ENCODE measurements at places on chromosomes 5 and 9. TPM values are rescaled to one million over a fixed set of nuclear protein-coding genes. Genes with fewer than 3 reads are reported as not detected.

- no peak for DNase-seq
Measured at GRCh38 chr5:90022002-90022710, 387.4 kb downstream of the CETN3 start.

DNA sequence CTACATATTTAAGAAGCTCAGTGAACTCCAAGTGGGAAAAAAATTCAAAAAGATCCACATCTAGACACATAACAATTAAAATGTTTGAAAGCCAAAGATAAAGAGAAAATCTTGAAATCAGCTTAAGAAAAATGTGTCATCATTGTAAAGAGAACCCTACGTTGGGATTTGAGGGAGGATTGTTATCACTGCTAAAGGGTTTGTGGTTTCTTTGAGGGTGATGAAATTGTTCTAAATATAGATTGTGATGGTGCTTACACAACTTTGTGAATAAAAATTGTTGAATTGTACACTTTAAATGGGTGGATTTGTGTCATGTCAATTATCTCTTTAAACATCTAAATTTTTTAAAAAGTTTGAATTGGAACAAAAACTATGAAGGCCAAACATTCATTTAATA lies 92.2 kb upstream of the ADAMTS19 start:
- DNase-seq: no peak

GRCh38 chr5:120621339-120621738 lies 157.2 kb downstream of the PRR16 start:
- DNase-seq: no peak

DNA sequence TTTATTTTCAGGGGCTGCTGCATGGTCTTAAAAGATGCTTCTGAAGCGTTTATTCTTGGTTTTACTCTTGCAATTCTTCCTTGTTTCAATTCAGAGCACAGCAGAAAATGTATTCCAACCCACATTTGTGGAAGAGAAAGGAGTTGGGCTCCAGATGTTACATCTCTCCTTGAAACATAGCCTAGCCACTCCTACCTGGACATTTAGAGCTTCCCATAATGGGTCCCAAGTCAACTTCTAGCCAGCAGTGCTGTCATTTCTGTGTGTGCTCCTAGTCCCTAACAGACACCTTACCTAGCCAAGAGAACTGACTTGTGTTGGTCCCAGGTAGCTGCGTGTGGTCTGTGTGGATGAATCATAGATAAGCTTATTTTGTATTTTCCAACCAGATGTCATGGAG lies 61.2 kb upstream of the ANKRD55 start:
- no peak for DNase-seq

The TEX48 gene
- not detected for total RNA-seq

All from osteocyte (in vitro differentiated cells).